NCI-H187 (cell line): ENCODE measurements at places on chromosomes 4 and X.

- no peak for DNase-seq
Measured at GRCh38 chr4:67776746-67777145, 22.6 kb upstream of the GNRHR start.

- no peak for DNase-seq
Measured at GRCh38 chrX:7447801-7448499, 300.0 kb upstream of the PUDP start.

DNA sequence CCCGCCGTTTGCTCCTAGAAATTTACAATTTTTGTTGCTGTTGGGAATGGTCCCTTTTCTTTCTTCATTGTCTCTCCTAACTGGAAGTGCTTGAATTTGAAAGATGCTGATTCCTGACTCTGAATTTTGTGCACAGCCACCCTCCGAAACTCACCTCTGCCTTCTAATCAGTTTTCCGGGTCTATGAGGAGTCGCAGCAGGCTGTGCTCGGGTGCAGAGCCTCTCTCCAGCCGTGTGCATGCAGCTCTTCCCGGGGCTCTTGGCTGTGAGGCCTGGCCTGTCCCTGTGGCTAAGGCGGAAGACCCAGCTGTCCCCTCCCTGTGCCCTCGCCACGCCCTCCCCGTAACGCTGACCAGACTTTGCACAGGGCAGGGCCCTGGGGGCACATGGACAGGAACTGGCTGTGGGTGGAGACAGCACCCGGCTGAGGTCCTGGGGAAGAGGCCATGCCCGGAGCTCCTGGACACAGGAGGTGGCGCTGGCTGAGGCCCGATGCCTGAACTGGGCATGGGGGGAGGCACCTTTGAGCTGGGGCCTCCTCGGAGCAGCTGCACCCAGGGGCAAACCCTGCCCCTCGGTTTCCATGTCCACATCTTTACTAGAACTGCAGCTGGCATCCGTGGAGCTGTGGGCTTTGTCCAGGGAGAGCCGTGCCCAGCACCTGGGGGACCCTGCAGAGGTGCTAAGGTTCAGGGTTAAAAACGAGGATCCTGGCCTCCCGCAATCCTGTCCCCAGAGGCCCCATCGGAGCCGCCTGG is 32.6 kb upstream of the SPON2 start:
- DNase-seq: no peak

DNA sequence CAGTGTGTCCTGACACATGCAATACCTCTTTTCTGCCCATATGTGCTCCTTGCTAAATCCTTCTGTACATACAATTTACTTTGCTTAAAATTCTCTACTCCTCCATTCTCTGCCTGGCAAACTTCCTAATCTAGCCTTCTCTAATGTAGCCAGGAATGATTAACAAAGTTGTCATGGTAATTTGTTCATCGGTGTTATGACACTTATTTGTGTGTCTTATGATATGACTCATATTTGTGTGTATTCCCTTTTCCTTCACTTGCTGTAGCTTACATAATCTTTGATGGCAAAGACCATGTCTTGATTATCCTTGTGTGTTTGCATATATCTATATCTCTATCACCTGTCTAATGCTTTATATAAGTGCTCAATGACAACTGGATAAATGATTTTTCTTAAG is 133.3 kb downstream of the COL25A1 start:
- DNase-seq: no peak

DNA sequence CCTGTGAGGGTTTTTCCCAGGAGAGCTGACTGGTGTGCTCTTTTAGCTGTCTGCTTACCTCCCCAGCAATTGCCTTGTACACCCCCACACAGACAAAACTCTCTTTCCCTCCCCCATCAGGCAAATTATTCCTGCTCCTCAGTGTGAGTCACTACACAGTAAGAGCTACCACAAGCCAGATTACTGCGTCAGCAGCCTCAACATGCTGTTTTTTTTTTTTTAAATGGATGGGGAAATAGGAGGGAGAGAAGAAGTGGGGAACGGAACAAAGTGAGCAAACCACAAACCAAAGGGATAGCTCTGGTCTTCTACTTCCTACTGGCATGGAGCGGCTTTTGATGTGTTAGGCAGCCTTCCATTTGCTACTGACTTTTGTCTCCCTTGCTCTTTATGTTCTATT is 107.5 kb upstream of the ACSL4 start:
- no peak for DNase-seq

DNA sequence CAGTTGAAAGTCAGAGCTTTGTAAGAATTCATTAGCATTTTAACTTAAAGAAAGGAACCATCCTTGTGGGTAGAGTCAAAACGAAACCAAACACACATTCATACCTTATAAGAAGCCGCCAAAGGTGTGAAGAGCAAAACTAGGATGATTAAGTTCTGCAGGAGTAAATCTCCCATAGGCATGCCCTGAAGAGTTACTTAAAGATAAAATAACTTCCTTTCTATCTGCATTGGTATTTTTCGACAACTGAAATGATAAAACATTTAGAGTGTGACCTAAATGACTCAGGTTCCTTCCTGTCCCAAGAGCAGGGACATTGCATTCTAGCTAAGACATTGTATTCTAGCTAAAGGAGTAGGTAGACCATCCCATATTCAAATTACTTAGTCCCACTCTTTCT is 75.3 kb downstream of the BCOR start:
- DNase-seq: no peak

GRCh38 chr4:173492315-173492714 is 37.7 kb downstream of the HAND2 start:
- DNase-seq: no peak

GRCh38 chr4:84938316-84938715 is 28.2 kb downstream of the WDFY3 start:
- no peak for DNase-seq

DNA sequence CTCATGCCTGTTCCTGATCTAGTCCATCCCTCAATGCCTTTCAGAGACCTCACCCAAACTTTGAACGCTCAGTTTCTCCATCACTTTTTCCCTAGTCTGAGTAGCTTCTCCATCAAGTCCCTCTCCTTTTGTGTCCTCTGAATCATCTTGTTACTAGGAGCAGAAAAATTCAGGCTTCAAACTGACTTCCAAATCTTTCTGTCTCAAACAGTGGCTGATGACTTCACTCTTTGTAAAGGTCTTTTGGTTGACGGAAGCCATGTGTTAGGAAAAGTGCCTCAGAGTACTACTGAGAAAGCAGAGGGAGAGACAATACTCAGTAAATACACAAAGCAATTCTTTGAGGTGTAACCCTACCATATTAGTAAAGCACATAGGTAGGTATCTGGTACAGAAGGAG is 65.7 kb upstream of the CAMK2D start:
- DNase-seq: no peak

- no peak for DNase-seq
Measured at GRCh38 chr4:84790769-84791565, 175.5 kb downstream of the WDFY3 start.

- no peak for DNase-seq
Measured at GRCh38 chrX:65755786-65756185, 88.3 kb downstream of the MSN start.

DNA sequence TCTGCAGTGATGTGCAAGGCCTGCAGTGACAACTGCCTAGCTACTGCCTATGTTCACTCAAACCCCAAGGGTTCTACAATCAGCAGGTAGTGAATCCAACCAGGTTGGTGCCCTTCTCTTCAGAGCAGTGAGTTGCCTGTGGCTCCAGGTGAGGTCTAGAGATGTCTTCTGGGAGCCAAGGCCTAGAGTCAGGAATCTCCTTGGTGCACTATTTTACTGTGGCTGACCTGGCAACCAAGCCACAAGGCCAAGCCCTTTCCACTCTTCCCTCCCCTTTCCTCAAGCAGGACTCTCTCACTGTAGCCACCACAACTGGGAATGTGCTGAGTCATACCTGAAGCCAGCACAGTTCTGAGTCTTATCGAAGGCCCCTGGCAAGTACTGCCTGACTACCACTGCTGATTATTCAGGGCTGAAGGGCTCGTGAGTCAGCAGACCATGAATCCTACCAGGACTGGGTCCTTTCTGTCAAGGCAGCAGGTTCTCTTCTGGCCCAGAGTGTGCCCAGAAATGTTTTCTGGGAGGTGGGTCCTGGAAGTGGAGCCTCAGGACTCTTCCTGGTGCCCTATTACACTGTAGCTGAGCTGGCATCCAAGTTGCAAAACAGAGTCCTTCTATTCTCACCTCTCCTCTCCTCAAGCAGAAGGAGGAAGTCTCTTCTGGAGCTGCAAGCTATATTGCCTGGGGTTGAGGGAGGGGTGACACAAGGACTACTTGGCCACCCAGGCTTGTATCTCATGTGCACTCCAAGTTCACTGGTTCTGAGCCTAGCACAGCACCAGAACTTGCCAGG is 111.6 kb downstream of the BTC start:
- DNase-seq: no peak

GRCh38 chr4:88225232-88226105 is 58.9 kb downstream of the PPM1K start:
- no peak for DNase-seq

DNA sequence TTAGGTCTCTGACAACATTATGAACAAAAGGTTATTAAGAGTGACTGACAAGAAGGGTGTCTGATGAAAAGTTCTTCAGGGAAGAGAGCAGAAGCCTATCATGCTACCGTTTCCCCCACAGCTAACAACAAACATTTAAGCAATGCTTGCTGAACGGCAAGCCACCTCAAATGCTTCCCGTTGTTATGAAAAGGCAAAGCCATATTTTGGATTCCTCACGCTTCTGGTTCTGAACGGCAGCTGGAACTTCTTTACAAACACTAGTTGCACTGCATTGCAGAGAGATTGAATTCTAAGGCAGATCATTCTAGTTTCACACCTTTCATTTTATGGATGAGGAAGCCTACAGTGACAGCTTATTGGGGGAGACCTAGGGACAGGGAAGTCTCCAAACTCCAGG is 48.6 kb upstream of the NAP1L5 start:
- no peak for DNase-seq

DNA sequence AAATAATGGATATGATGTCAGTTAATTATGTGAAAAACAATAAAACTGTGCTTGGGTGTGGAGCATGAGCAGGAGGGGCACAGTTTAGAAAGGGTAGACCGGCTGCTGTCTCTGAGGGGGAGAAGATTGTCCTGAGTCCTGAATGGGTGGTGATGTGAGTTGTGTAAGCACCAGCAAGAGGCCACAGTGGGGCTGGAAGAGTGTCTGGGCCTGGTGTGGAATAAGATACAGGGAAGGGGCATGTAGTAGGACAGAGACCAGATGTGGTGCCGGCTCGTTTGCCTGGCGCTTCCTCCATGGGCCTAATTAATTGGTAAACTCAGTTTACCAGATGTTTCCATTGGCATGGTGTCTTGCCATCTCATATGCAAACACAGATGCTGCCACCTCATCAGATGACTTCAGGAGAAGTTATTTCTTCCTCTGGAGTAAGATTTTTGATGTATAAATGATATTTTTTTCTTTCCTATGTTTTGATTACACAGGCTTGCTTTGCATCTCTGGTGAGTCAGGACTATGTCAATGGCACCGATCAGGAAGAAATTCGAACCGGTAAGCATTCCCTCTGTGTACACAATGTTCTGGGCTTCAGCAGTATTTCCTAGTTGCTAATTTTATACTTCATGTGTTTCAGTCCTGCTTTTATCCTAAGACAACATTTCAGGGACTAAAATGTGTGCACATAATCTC is 5.1 kb downstream of the MED28 start:
- no peak for DNase-seq

- DNase-seq: no peak
Measured at GRCh38 chr4:81049907-81050306, 19.4 kb downstream of the BMP3 start.

DNA sequence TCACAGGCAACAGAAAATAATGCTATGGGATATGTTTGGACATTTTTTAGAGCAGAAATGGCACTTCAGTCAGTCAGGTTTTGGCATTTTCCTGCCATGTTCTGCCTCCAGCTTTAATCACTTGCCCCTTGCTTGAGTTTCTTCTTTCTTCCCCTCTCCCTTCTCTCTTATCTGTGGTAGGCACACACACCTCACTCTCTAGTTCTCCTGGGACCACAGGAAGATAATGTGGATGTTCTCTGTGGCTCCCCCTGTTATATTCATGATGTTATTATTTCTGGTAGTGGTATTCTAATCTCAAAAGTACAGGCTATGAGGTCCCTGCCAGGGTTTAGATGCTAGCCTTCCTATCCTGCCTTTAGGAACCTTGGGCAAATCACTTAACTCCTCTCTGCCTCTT is 5.2 kb downstream of the HADH start:
- no peak for DNase-seq

- DNase-seq: no peak
Measured at GRCh38 chr4:148103597-148104355, 338.4 kb downstream of the NR3C2 start.

- no peak for DNase-seq
Measured at GRCh38 chr4:186082221-186082620, 13.3 kb downstream of the TLR3 start.
